ENCODE measurements at places on chromosomes 3 and 15. TPM values are rescaled to one million over a fixed set of nuclear protein-coding genes. Genes with fewer than 3 reads are reported as not detected.

DNA sequence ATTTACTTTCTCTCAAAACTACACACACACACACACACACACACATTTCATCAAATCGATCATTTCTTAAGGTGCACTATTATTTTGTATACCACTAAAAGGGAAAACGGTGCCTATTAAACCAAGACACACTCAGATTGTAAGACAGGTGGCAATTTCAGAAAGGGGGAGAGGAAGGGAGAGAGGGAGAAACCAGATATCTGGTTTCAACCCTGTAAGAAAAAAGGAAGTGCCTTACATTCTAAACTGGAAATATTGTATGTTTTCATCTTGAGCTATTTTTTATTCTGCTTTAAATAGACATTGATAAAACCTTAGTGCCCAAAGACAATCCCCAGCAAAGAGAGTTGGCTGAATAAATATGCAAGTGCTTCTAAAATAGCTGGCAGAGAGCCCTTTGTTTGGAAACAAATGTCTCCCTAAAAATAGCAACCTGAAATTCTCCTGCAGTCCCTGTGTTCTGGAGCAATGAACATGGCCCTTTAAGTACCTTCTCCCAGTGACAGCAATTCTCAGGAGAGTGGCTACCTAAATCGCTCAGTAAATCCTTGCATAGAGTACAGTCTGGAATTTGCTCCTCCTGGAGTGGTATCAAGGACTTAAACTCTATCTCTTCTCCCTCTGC lies 85.7 kb downstream of the RARB start:
- no peak for DNase-seq

Gene PLS1
- 3.7 TPM for total RNA-seq

DNA sequence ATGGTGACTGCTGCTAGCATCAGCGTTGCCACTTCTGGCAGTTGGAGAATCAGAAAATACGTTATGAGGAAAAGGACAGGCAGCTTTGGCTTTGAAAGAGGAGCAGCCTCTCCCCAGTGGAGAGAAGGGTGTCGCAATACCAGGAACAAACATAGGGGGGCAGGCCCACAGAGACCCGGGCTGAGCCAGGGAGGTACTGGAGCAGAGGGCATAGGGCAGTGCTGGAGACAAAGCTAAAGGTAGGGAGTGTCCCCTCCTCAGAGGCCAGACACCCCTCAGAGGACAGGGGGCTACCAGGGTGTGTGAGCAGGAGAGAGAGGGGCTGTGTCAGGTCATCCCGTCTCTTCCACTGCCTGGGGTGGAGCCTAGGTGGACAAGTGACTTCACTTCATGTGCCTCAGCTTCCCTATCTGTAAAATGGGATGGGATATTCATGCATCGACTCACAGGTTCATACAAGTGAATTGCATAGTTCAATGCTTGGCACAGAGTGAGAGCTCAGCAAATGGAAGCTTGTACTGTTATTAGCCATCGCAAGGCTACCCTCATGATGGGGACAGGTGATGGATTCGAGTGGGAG lies 49.7 kb upstream of the LIMD1 start:
- DNase-seq = no peak

DNA sequence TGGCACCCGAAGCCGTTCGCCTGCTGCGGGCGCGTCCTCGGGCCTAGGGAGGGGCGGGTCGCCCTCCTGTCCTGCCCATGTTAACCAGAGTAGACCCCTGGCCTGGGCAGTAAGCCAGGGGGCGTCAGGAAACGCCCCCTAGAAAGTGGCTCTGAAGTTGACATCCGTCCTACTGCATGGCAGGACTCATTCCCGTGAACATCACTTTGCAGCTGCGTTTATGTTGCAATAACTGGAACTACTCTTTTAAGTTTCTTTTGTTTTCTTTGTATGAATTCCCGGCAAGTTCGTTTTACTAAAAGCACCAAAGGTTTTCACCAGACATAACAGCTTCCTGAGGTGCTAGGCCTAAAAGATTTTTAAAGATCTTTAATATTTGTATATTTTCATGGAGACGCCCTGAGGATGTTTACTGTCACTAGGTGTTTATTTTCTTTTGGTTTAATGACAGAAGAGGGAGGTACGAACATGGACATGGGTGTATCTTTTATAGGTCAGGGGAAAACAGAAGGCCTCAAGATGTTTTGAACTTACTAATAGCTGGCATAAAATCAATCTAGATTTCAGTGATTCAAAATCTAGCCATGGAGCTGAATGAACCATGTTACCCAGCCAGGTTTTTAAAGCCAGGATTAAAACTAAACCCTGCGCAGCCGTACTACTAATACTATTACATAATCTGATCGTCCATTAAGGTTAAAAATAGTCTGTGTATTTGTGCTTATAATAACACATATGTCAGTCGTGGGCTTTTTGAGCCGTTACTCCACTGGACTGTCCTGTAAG lies 1.0 kb downstream of the C15orf61 start:
- no peak for DNase-seq

Gene MNS1
- total RNA-seq = 0.74 TPM

- no peak for DNase-seq
Observed at GRCh38 chr15:97961067-97961954, 808 bp downstream of the ARRDC4 start.

Data from CD8-positive, alpha-beta memory T cell (primary cell).